Inflammatory macrophage (primary cell): ENCODE measurements at places on chromosomes 5 and 9.

- no peak for DNase-seq
Measured at GRCh38 chr5:35626553-35626952, 8.9 kb downstream of the SPEF2 start.

GRCh38 chr9:95425910-95426551 lies 90.7 kb downstream of the PTCH1 start:
- DNase-seq = no peak

DNA sequence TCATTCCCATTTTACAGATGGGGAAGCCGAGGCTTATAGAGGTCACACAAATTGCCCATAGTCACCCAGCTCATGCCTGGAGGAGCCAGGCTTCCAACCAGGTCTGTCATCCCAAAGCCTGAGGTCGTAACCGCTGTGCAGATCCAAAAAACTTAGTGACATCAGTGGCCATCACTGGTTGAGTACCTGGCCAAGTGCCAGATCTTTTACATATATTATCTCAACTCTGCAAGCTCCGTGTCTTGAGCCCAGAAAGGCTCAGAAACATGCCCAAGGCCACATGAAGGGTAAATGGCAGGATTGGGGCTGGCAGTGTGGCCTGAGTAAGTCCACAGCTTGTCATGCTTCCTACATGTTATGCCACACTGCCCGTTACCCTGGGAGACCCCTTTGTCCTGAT lies 13.5 kb downstream of the CFAP77 start:
- no peak for DNase-seq

GRCh38 chr5:180059326-180059725 lies 12.2 kb downstream of the RNF130 start:
- DNase-seq = no peak

DNA sequence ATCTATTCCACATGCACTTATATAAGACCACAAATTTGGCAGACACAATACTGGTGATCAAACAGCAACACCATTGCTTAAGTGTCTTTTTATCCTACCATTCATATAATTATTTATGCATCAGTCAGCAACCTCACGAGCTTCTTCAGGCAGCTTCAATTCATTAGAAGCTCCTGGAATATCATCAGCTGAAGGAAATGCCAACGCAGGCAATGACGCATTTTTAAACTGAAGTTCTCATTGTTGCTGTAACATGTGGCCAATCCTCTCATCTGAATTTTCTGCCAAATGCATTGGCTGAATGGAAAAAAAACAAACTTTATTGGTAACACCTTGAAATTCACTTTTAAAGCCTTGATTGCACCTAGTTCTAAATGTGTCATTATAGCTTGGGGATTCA lies 376.4 kb upstream of the RGMB start:
- no peak for DNase-seq

DNA sequence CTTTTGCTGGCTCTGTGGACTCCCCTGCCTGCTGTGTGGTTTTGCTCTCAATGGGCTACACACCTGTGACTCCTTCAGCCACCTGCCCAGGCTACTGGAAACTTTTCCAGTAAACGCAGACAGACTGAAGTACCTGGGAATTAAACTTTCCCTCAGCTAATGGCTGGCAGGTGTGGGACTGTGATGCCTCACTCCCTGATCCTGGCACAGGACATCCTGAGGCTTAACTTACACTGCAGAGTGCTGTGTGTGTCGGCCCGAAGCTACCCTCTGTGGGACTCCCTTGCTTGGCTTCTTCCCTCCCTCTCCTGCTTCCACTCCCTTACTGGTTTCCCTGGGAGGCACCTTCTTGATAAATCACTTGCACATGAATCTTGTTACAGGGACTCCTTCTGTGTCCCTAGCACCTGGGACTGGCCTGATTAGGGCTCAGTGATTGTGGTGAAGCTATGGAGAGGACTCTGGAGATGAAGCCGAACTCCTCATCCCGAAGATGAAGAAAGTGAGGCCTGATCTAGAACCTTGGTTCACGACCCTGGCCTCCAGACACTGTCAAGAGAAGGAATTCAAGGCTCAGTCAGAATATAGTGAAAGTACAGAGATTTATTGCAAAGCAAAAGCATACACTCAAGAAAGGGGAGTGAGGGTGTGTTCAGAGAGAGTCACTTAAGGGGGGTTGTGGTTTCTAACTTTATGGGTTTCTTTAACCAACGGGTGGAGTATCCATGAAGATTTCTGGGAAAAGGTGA lies 113.4 kb upstream of the ALDH1B1 start:
- no peak for DNase-seq

DNA sequence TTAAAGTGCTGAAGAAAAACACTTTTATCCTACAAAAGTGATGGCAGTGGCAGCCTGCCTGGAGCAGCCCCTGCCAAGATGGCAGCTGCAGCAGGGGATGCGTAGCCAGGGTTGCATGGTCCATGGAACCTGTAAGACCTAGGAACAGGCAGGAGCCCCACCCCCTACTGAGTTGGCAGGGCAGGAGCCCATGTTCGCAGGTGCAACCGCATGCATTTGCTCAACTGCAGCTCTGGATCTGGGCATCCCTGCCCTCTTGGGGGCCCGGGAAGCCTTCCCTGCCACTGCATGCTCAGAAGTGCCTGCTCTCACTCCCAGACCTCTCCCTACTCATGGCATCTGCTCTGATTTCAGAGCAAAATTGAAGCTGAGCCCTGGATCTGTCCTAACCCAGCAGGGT lies 779.6 kb downstream of the CDH18 start:
- no peak for DNase-seq

DNA sequence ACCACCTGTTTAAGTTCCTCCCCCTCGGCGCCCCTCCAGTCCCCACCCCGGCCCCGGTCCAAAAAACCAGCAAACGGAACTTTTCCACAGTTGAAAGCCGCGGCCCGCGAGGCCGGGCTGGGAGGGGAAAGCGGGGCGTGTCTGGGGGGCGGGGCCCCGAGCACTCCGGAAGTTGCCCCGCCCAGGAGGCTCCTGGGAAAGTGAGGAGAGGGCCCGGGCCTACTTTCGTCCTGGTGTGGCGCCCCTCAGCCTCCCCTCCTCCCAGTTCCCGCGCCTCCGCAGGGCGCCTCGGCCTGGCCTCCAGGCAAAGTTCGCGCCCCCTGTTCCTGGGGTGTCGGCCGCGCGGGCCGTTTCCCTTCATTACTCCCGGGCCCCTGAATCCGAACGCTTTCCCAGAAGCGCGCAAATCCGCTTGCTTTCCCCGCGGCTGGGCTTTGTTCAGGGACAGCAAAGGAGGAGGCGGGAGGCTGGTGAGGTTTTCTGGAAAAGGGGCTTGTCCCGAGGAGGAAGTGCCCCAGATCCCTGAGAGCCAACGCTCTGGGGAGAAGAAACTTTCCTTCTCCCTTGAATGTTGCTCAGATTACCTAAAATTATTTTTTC lies 4.5 kb upstream of the DMRT3 start:
- no peak for DNase-seq

- DNase-seq = no peak
Measured at GRCh38 chr9:34363619-34364351, 12.9 kb downstream of the MYORG start.

- DNase-seq = no peak
Measured at GRCh38 chr5:175738602-175739133, 80.8 kb downstream of the HRH2 start.

GRCh38 chr5:132065951-132066701 lies 5.7 kb downstream of the IL3 start:
- DNase-seq = no peak

GRCh38 chr5:115472271-115473025 lies 72.1 kb downstream of the FEM1C start:
- no peak for DNase-seq

- no peak for DNase-seq
Measured at GRCh38 chr5:138574744-138575193, 432 bp downstream of the HSPA9 start.

DNA sequence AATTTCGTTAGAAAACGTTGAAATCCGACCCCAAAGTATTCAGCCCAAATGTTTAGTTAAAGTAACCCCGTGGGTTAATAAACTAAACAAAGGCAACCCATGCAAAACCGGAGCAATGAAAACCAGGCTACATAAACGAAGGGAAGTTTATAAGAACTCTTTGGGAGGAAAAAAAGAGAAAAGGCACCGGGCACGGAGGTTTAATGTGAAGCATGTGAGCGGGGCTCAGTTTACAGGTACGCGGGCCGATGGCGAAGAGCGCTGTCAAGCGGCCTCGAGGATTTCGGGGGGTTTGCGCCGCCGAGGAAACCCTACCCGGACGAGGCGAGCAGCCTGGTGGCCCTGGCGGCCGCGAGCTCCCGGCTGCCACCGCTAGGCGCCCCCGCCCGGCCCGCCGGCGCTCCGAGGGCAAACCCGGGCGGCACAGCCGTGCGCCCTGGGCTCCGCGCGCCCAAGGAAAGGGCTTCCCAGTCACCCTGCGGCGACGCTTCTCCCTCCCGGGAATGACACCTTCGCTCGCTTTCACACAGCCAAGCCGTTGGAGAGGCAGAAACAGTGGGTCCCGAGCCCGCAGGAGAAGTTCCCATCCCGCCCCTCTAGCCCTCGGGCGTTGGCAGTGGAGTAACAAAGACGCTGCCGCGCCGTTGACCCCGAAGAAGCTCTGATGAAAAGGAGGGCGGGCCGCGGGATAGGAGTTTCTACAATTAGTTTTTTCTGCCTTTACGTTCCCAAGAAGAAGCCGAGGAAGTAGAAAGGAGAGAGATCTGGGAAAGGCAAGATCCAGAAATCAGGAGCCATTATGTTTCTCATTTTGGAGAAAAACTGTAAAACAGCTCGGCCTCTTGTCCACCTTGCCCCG lies 126.0 kb downstream of the TMEM174 start:
- no peak for DNase-seq

- peak; percentile 83 for DNase-seq
Measured at GRCh38 chr5:175638305-175638704, 19.6 kb upstream of the HRH2 start.

DNA sequence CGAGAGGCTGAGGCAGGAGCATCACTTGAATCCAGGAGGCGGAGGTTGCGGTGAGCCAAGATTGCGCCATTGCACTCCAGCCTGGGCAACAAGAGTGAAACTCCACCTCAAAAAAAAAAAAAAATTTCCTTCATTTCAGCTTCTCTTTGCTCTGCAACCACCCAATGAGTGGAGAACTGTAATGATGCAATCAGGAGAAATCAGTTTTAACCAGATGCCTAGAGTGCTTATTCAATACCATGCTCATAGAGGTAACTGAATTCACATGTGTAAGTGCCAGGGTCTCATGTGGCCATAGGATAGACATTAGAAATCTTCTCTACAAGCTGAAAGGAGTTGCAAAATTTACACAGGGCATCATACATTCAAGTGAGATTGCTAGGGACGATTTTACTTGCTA lies 70.6 kb downstream of the HMHB1 start:
- no peak for DNase-seq

DNA sequence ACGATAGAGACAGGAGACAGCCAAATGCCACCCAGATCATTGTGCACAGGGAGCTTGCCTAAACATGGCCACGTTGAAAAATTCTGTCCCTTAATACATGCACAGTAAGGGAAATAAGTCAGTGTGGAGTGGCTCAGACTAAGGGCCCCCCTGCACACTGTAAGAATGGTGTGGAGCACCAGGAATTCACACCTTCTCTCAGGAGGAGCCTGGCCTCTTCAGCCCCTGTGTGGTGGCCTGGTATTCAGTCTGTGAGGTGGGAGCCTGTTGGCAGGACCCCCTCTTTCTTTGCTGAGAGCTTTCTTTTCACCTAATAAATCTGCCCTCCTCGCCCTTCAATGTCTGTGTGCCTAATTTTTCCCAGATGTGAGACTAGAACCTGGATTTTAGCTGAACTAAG lies 66.1 kb upstream of the RASGRF2 start:
- DNase-seq = no peak

- no peak for DNase-seq
Measured at GRCh38 chr9:71795097-71795813, 26.9 kb upstream of the CEMIP2 start.

GRCh38 chr5:148482697-148483462 lies 99.1 kb downstream of the FBXO38 start:
- peak; percentile 55 for DNase-seq

- no peak for DNase-seq
Measured at GRCh38 chr5:176583076-176583475, 26.9 kb downstream of the GPRIN1 start.

- no peak for DNase-seq
Measured at GRCh38 chr9:27591093-27591492, 17.8 kb upstream of the C9orf72 start.

DNA sequence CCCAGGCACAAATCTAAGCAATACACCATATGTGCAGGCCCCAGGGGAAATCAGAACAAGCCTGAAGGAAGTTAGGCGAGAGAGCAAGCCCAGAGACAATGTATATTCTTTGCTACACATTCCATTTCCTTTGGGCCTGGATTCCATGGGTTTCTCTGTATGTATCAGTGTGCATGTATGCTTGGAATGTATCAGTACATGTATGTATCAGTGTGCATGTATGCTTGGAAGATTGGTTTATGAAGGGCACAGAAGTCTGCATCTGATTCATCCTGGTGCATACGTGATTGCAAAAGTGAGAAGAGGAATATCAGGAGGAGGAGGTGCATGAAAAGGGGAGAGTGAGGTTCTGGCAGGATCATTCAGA lies 232.6 kb upstream of the ANKRD55 start:
- no peak for DNase-seq

DNA sequence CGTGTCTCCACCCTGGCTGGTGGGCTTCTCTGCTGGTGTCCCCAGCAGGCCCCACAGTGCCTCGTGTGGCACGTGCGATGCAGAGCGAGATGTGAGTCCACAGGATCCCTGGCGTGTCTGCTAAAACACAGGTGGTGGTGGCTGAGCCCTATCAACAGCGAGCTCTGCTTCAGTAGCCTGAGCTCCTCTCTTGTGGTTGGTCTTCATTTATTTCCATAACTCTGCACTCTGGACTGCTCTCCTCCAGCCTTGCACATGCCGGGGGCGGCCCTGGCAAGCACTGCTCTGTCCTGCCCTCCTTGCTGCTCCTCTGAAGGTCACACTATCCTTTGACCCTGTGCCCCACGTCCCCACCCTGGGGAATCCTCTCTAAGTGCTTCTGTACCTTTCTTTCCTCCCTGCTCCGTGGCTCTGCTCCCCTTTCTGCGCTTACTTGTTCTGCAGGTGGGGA lies 59.2 kb downstream of the NSUN2 start:
- no peak for DNase-seq
